Activated CD4-positive, CD25-positive, alpha-beta regulatory T cell (primary cell): ENCODE measurements at places on chromosomes 13 and 19.

DNA sequence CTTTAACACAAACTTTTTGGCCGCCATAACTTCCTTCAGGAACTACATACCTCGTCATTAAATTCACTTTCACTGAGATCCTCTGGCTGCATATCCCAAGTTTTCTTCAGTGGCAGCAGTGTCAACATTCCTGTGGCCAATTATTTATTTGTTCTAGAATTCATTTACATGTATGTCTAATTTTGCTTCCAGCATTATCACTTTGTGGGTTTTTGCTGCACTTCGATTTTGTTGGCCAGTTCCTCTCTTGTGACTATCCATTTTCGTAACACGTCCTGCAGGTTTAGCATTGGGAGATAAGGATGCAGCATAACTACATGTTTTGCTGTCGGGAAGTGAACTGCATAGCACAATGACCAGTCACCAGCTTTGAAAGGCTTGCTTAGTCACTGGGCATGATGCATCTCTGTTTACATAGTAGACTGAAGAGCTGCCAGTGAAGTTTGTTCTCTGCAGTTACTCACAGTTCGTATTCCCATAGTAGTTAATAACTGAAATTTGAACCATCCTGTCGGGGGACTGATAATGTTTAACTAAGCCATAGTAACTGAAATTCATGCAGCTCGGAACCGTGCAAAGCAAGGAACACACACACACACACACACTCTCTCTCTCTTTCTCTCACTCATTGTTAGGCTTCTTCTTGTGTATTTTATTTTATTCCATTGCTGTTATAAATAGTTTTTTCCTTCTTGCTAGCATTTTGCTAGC lies 28.3 kb downstream of the ZNF507 start:
- DNase-seq: no peak

GRCh38 chr19:41307954-41308449 lies 2.0 kb upstream of the CCDC97 start:
- DNase-seq: no peak

DNA sequence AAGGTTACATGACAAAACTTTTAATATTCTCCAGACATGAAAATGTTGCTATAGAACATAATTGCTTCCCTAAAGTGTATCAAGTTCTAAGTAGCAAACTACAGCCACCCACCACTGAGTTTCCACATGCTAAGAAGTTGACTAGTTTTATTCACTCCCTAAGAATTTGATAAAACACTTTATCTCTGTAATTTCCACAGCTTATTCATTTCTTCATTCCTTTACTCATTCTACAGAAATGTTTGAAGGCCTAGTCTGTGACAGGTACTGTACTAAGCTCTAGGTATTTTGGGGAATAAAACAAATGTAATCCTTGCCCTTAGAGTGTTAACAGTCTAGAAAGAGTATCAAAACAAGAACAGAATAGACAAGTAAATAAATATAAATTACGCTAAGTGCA lies 101.8 kb upstream of the DIAPH3 start:
- no peak for DNase-seq

DNA sequence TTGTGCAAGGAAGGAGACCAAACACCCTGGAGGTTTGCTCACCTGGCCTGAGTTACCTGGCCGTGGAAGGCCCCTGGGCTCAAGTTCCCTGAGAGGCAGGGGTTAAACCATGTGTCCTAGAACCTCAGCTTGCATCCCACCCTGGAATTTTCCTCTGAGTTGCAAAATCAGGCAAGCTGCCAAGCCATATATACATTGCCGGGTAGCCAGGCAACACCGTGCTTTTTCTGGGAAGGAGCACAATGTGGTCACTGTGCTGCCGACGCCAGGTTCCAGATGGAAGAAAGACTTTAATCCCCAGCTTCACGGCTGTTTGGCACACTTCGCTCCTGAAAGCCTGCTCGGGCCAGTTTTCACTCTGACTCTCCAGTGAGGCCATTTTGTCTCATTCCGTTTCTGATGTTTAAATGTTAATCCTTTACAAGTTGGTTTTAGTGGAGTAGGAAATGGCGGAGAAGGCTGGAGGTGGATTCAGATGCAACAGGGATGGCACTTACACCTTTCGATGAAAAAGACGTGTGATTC lies 60.1 kb upstream of the PEG3 start:
- no peak for DNase-seq

DNA sequence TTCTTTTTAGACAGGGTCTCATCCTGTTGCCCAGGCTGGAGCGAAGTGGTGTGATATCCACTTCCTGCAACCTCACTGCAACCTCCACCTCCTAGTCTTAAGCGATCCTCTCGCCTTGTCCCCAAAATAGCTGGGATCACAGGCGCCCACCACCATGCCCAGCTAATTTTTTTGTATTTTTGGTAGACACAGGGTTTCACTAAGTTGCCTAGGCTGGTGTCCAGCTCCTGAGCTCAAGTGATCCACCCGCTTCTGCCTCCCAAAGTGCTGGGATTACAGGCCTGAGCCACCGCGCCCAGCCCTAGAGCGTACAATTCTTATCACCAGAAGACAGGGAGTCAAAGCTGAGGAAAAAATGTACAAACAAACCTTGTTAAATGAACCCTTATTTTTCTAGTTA lies 4.5 kb upstream of the ELOF1 start:
- no peak for DNase-seq

- no peak for DNase-seq
Observed at GRCh38 chr13:50452756-50453155, 390.7 kb downstream of the DLEU7 start.

- no peak for DNase-seq
Observed at GRCh38 chr13:50995854-50996253, 86.3 kb downstream of the RNASEH2B start.

- no peak for DNase-seq
Observed at GRCh38 chr13:80048802-80049201, 292.1 kb downstream of the SPRY2 start.

DNA sequence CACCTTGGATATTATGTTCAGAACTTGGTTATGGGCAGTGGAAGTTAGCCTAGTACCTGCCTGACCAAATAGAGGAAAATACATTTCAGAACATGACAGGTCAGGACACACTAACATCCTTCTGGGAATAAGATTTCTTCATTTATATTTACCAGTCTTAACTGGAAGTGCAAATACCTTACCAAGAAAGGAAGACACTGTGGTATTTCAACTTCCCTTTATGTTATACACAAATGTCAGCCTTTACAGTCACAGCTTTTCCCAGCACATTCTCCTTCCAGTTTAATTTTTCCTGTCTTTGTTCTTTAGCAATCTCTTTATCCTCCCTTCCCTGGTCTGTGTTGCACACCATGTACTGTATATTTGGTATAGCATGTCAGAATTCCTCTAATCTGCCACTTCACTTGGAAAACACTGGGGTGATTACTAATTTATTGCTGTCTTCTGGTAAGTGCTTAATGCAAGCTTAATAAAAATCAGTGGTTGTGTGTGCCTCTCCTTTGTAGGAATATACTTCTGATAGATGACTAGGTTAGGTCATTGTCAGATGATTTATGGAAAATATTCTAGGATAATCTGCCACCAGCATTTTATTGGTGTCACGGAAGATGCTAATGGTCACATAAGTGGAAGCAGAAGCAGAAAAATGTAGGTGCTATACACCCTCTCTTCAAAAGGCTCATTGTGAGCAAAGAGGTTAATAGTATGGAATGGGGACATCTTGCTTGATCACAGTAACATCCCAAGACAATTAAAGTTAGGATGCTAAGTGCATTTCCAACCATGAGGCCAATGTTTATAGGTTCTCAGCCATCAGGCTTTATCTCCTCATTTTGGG lies 124.3 kb upstream of the STARD13 start:
- DNase-seq: no peak

DNA sequence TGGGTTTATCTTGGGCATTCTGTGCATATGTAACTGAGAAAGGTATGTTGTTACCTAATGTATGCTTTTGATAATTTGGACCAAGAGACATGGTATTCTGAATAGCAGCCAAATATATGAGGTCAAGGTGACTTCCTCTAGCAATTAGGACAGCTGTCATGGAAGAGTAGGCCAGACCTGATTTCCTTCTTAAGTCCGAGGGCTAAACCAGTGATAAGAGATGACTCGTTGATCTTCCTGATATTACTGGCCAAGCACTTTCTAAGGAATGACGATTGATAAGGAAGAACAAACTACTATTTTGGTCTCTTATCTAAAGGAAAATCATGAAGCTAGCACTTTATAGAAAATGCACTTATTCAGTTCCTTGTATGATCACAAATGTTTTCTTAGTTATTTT lies 42.7 kb downstream of the ARHGAP35 start:
- DNase-seq: no peak

DNA sequence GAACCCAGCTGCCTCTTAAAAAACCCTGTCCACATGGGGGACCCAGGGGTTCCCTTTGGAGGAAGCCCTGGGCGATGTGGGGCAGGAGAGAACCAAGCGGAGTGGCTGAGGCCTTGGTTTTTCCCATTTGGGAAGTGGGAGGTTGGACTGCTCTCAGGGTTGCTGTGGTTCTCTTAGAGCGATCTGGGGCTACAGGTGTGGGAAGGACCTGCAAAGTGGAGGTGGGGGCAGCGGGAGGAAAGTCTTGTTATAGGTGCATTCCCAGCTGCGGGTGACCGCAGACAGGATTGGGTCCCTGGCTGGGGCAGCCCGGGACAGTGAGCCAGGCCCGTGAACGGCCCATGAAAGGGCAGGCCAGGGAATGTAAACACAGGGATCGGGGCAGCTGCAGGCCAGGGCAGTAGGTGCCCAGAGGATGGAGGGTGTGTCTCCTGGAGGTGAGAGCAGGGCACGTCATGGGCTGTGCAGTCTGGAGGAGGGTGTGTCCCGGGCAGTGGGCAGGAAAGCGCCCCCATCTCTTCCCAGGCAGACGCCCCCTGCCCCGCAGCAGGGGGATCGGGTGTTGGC lies 814 bp downstream of the SLC25A23 start:
- DNase-seq: no peak

- DNase-seq: no peak
Observed at GRCh38 chr19:2325281-2326046, 2.9 kb downstream of the LSM7 start.

DNA sequence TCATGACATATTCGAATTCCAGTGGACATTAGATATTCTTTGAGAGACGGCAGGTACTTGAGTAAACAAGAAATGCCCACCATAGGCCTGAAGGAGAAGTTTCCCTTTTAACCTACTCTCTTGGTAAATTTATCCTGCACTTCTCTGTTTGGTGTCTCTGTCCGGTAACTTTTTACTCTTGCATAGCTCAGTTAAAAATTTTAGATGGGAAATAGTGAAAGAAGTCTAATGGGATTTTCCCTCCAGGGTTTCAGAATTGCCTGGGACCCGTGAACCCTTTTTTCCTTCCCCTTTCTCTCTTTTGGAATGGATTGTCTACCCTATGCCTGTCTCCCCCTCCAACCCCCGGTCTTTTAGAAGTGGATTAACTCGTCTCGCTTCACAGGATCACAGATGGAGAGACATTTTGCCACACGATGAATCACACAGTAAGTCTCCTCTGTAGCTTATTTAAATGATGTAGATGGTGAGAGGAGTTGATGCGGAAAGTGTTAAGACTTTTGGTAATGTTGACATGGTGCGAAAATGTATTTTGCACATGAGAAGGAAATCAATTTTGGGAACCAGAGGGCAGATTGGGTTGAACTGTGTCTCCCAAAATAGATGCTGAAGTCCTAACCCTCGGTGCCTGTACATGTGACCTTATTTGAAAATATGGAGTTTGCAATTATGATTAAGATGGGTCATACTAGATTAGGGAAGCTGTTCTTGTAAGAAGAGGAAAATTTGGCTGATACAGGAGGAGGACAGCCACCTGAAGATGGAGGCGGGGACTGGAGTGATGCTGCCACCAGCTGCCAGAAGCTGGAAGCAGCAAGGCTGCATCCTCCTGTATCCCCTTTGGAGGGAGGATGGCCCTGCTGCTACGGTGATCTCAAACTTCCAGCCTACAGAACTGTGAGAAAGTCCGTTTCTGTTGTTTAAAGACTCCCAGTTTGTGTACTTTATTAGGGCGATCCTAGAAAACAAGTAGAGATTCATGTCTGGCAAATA lies 711 bp upstream of the MIPEP start:
- no peak for DNase-seq

GRCh38 chr19:29965492-29965891 lies 23.5 kb downstream of the URI1 start:
- DNase-seq: no peak

- no peak for DNase-seq
Observed at GRCh38 chr19:53010494-53010893, 3.2 kb upstream of the ERVV-1 start.

DNA sequence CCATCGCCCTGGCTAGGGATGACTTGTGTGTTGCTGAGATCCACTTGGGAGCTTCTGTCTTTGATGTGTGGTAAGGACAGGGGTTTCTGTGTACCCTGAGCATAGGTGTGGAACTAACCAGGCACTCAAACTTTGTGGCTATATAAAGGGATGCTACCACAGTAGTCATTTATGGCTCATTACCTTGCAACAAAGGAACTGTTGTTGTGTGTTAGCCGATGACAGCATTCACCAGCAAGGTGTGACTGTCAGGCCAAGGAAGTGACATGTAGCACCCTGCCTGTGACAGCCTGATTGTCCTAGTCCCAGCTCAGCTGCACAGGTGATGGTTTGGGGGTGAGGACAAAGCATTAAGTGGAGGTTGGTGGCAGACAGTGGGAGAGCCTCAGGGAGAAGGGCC lies 73.6 kb downstream of the COG3 start:
- no peak for DNase-seq

GRCh38 chr13:93653776-93654175 lies 427.2 kb downstream of the GPC6 start:
- no peak for DNase-seq

GRCh38 chr19:6425732-6426620 lies 1.4 kb upstream of the KHSRP start:
- no peak for DNase-seq

DNA sequence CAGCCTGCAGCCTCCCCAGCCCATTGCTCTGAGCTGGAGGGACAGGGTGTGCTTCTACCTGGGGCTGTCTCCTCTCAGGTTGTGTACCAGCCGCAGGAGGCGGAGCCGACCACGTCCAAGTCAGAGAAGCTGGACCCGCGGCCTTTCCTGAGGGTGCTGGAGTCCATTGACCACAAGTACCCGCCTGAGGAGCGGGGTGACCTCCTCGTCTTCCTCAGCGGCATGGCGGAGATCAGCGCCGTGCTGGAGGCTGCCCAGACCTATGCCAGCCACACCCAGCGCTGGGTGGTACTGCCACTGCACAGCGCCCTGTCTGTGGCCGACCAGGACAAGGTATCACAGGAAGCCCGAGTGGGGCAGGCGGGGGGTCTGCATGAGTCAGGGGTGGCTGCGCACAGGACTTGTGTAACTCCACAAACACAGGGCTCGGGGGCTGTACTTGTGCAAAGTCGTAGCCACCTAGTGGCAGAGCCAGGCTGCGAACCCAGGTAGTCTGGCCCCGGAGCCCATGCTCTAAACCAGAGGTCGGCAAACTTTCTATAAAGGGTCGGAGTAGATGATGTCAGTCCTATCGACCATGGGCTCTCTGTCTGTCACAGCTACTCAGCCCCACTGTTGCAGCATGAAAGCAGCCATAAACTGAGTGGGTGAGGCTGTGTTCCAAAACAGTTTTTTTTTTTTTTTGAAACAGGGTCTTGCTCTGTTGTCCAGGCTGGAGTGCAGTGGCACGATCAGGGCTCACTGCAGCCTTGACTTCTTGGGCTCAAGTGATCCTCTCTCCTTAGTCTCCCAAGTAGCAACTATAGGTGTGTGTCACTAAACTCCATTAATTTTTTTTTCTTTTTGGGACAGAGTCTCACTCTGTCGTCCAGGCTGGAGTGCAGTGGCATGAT lies 8.9 kb downstream of the DHX34 start:
- no peak for DNase-seq
